Natural killer cell (primary cell): ENCODE measurements at places on chromosomes 7 and 10. TPM values are rescaled to one million over a fixed set of nuclear protein-coding genes. Genes with fewer than 3 reads are reported as not detected.

GRCh38 chr7:121752706-121753105, 120.3 kb upstream of the PTPRZ1 start:
- DNase-seq = no peak

DNA sequence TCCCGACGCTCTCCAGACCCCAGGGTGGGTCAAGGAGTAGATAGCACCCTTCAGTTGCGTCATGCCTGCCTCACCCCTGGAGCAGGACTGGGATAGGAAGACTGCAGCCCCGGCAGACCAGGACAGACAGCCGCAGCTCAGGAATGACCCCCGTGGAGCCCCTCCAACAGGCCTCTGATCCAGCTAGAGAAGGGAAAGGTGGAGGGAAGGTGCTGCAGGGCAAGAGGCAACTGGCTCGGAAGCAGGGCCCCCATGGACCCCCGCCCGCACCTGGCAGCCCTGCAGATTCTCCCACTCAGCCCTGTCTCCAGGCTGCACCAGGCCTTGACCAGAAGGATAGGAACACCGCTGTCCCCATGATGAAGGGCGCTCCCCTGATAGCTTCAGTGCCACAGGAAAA, 7.7 kb downstream of the KCNH2 start:
- no peak for DNase-seq

DNA sequence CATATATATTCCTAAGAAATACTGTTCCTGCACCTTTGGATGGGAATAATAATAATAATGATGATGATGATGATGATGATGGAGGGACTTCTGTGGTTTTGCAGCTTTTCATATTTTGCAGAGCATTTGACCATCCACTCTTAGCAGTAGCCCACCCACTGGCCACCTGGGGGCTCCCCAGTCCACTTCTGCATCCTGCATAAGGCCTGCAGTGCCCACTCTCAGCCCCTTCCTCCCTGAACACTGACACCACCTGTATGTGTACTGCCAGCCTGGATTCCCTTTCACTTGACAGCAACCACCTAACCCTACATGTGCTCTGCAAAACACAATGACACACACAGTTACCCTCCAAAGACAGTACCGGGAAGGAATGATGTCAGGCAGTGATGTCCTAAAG, 131.4 kb downstream of the ADAM12 start:
- no peak for DNase-seq

PAPOLB gene
- 0.20 TPM for total RNA-seq

- DNase-seq = no peak
These were observed 8.4 kb downstream of the OSBPL3 start for GRCh38 chr7:24971333-24972165.

DNA sequence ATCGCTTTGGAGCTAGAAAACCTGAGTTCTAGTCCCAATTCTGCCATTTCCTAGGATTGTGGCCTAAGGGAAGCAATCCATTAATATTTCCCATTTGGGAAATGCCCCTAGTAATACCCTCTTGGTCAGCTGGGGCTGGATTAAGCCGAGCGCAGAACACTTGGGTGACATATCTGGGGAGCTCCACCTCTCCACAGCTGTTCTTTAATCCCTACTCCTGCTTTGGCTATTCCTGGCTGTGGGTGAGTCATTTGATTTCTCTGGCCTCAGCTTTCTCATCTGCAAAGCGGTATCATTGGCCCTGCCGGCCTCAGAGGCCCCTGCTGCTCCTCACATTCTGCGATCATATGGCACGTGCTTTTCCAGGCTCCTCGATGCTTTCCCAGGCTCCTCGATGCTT, 108.3 kb downstream of the BUB3 start:
- no peak for DNase-seq

DNA sequence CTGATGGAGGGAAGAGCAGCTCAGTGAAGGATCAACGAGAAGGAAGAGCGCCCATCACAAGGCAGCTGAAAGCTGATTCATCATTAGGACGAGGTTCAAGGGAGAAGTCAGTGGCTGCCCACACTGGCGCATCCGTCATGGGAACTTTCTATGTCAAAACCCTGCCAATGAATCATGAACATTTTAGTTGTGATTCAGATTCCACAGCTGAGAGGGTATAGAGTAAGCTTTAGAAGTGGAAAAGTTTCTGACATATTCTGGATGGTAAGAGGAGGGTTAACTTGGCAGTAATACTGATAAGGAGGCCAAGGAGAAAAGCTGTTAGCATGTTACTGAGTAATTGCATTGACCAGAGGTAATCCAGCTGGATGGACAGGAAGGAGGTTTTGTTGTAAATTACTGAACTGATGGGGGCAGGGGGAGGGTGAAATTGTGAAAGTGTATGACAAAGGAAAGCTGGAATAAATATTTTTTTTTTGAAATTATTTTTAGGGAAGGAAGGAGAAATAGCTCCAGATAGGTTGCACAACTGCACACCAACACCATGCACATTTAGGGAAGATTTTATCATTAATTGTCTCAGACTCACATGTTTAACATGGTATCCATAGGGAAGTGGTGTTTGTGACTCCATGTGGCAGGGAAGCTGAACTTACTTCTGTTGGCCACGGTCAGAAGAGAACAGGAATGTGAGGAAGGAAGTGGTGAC, 78.3 kb upstream of the NRP1 start:
- no peak for DNase-seq

GRCh38 chr7:129914536-129915272, 38.1 kb downstream of the UBE2H start:
- peak; percentile 33 for DNase-seq

DNA sequence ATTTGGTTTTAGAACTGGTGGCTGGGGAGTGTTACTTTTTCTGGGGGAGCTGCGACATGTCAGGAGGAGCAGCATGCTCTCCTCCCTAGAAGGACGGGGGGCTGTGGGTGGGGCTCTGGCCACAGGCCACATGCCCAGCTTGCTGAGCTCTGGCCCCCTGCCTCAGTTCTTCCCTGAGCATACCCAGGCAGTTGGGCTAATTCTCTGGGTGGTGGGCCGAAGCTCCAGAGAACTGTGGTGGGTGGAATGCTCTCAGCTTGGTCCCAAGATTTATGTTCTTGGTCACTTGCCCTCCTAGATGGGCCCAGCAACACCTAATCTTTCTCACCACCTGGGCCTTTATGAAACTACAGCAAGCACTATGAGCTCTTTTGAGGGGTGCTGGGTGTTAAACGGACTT, 5.1 kb upstream of the ZNF775 start:
- DNase-seq = no peak

- DNase-seq = no peak
These were observed 286 bp downstream of the SP8 start for GRCh38 chr7:20786421-20786778.

AS3MT gene
- total RNA-seq = 0.48 TPM

- DNase-seq = no peak
These were observed 91.5 kb downstream of the NEURL1 start for GRCh38 chr10:103585011-103585405.

GRCh38 chr7:100544967-100545359, 6.0 kb downstream of the AGFG2 start:
- DNase-seq = no peak

GRCh38 chr10:22570733-22571430, 143.5 kb downstream of the PIP4K2A start:
- peak; percentile 27 for DNase-seq

GRCh38 chr7:16318989-16319915, 102.1 kb downstream of the CRPPA start:
- no peak for DNase-seq

FGFBP3 gene
- 2.4 TPM for total RNA-seq

TMEM229A gene
- total RNA-seq = not detected

GRCh38 chr10:112484399-112484798, 37.4 kb downstream of the VTI1A start:
- no peak for DNase-seq

- DNase-seq = no peak
These were observed 50.4 kb downstream of the CPED1 start for GRCh38 chr7:121038717-121039509.

DNA sequence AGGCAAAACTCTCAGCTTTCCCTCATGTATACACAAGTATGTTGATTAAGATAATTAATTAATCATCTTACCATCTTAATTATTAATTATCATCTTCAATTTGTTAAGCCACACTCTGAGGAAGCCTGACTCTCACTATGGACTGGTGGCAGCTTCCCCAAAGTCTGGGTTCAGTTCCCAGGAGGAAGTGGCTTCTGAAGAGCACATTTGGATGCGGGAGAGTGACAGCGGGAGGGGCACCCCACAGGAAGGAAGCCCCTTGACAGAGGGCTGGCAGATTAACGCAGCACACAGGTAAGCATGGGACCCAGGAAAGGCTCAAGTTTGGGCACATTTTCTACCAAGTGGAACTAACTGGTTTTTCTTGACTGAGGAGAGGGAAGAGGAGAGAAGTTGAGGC, 13.4 kb upstream of the SLIT1 start:
- no peak for DNase-seq

- DNase-seq = no peak
These were observed 215.8 kb downstream of the MLLT10 start for GRCh38 chr10:21749788-21750187.

DNA sequence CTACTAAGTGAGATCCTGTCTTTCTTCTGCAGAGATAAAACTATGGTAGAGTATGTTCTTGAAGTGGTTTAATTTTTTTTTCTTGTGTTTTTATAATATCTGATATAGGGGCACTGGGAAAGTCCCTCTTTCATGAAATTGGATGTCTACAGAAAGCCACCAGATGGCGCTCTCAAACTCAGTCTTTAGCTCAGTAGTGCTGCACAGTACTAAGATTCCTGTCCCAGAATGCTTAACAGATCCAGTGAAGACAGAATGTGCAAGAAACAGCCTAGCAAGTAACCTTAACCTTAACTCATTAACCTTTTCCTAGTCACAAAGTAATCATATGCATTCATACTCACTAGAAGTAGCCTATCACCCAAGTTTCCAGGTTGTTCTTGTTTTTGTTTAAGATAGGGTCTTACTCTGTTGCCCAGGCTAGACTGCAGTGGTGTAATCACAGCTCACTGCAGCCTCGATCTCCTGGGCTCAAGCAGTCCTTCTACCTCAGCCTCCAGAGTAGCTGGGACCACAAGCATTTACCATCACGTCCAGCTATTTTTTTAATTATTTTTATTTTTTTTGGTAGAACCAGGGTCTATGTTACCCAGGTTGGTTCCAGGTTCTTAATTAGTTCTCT, 56.7 kb downstream of the IDE start:
- DNase-seq = peak; percentile 92

RHOBTB1 gene
- 0.97 TPM for total RNA-seq

DNA sequence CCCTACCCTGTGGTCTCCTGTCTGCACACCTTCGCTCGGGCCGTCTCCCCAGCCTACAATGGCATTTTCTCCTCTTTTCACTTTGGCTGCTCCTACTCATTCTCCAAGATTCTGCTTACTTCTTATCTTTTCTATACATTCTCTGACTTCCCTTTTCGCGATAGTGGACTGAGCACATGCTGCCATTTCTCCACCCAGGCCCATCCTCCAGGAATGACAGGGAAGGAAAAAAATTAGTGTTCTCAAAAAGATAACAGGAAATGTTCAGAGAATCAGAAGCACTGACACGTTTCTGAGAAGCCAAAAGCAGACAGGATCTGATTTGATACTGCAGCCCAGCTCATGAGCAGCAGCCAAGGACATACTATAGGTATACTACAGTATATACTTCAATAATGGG, 6.4 kb upstream of the ANXA11 start:
- DNase-seq = no peak

DNA sequence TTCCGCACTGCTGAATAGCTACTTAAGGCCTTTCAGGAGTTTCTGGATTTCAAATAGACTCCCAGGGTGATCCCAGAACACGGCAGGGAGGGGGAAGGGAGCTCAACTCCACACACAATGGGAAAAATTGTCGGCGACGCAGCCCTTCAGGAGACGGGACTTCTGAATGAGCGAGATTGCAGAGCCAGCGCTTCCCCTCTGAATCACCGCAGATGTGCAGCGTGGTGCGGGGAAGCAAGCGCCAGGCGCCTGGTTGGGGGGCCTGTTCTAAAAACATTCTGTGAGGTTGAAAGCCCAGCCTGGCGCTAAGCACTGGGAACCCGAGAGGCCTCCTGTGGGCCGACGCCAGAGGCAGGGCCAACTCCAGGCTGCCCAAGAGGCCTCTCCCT, 163.3 kb downstream of the MAD1L1 start:
- DNase-seq = no peak

- no peak for DNase-seq
These were observed 16.9 kb upstream of the MYL10 start for GRCh38 chr7:101645951-101646350.

CAV2 gene
- total RNA-seq = not detected

DNA sequence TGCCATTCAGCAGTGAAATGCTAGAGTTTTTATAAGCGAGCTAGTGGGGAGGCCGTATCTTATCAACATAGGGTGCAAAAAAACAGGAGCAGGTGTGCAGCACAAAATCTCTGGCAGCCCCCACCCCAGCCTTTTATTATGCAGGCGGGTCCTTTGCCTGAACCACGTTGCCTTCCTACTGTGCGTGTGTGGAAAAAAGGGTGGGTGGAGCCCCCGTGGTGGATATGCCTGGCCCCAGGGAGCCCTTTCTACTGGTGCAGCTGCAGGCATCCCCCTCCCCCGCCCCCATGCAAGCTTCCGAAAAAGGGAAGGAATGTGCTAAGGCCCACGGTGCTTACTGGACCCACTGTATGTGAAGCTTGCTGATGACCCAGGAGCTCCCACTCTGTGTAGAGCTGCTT, 175.9 kb downstream of the USP6NL start:
- DNase-seq = no peak

DNA sequence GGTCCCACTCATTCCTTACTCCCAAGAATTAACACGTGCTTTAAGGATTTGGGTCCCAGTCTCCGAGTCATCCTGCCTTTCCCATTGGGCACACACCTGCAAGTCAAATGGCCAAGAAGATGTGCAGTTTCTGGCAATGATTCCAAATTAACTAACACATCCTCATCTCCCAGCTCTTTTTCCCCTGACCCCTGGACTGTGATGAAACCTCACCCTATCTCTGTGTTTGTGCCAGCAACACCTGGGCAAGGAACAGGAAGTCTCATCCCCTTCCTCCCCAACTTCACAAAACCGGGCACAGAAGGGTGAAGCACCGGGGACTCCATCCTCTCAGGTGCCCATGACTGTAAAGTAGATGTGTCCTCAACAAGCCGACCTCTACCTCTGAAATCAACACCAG, 54.8 kb downstream of the PLXNA4 start:
- no peak for DNase-seq

- DNase-seq = no peak
These were observed 144.2 kb upstream of the EGR2 start for GRCh38 chr10:62960416-62960815.

LDB3 gene
- total RNA-seq = not detected
